Myocyte (in vitro differentiated cells): ENCODE measurements at places on chromosomes 2 and 18.
A peak's percentile ranks its signal among the peaks of the same experiment; 100 is the strongest.

DNA sequence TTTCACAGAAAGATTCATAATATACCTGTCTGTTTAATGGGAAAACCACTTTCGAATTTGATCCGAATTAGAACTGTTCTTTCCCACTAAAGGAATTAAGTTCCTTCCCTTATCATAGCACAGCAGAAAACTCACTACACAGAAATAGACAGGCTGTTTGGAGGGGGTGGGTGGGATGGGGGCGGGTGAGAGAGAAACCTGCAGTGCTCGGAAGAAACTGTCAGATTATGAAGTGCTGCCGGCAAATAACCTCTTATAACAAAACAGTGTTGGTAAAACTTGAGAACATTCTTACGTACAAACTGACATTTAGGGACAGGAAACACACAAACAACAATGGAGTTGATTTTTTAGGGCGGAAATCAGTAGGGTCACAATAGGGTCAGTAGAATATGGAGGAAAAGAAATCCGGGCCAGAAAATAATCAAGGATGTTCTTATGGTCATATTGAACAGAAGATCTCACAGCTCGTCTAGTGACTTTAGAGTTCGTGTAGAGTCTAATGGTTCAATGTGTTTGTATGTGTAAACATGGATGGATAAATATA, 756.0 kb upstream of the LRATD1 start:
- DNase-seq = no peak

DNA sequence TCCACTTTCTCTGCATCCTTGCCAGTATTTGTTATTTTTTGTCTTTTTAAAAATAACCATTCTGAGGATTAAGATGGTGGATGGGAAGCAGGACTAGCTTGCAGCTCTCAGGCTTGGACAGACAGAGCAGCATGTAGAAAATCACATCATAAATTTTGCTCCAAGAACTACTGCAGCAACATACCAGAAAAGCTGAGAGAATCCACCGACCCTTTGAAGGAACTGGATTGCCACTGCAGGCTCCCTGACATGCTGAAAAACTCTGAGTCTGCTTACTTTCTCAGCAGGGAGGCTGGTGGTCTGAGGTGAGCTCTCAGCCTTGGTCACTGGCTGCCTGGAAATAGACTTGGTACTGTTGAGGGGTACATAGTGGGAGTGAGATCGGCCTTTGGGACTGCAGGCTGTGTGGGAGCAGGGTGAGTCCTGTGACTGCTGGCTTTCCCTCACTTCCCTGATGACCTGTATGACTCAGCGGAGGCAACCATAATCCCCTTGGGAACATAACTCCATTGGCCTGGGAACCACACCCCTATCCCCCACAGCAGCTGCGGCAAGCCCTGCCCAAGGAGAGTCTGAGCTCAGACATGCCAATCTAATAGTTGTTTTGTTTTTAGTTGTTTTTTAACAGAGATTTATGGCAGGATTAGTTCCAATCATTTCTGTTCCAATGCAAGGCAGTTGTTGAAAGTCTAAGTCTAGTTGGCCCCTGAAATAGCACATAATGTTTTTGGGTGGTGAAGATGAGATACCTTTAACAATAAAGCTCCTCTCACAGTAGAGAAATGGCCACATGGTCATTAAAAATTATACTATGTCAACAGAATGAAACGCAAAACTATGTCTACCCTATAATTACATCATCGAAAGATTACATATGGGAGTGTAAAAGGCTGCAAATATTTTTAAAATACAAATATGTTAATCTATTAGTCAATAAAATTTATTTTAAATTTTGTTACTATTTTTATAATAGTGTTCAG, 414.2 kb upstream of the CHAC2 start:
- DNase-seq = peak; percentile 99

DNA sequence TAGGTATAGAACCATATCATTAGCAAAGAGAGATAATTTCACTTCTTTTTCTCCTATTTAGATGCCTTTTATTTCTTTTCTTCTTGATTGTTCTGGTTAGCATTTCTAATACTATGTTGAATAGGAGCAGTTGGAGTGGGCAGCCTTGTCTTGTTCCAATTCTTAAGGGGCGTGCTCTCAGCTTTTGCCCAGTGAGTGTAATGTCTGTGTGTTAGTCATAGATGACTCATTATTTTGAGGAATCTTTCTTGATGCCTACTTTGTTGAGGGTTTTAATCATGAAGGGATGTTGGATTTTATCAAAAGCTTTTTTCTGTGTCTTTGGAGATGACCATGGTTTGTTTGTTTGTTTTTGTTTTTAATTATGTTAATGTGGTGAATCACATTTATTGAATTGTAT, 1453.1 kb upstream of the SLC39A10 start:
- DNase-seq = peak; percentile 31

DNA sequence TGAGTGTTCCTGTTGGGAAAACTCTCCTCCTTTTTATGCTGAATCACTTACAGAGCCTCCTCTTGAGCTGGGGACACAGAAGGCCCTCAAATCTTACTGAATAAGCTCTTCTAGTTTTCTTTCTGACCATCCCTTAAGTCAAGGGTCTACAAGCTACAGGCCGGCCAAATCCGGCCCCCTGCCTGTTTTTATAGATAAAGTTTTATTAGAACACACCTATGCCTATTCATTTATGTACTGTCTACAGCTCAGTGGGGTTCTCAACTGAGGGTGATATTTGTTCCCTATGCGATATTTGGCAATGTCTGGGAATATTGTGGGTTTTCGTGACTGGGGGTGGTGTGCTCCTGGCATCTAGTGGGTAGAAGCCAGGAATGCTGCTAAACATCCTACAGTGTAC, 14.0 kb downstream of the CDC42EP3 start:
- peak; percentile 37 for DNase-seq

GRCh38 chr2:25187729-25188350, 19.5 kb upstream of the POMC start:
- no peak for DNase-seq

- DNase-seq = peak; percentile 91
Observed at GRCh38 chr2:146544701-146545100, 1300.1 kb upstream of the ACVR2A start.

DNA sequence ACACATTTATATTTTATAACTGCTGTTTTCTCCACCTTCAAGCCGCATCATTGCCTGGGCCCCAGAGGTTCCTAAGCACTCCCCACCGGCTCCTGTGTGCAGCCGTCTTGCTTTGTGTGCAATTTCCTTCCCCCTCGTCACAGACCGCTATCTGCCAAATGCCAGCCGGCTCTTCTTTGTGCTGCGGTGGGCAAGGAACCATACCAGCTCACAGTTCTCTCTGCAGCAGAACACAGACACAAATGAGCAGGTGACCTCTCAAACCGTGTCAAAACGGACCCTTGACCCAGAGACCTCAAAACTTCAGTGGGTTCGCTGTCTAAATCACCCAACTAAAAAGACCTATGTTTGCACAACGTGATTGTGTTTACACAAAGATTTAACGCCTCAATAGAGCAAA, 58.2 kb downstream of the KLF7 start:
- DNase-seq = no peak

GRCh38 chr2:112767693-112768330, 3.4 kb upstream of the CKAP2L start:
- no peak for DNase-seq

- DNase-seq = no peak
Observed at GRCh38 chr18:69109686-69110085, 291.0 kb upstream of the DOK6 start.

GRCh38 chr2:110847651-110848050, 115.3 kb downstream of the ACOXL start:
- no peak for DNase-seq

- no peak for DNase-seq
Observed at GRCh38 chr2:154032220-154032619, 160.5 kb downstream of the GALNT13 start.

GRCh38 chr2:113123726-113124125, 3.7 kb upstream of the IL1RN start:
- no peak for DNase-seq

DNA sequence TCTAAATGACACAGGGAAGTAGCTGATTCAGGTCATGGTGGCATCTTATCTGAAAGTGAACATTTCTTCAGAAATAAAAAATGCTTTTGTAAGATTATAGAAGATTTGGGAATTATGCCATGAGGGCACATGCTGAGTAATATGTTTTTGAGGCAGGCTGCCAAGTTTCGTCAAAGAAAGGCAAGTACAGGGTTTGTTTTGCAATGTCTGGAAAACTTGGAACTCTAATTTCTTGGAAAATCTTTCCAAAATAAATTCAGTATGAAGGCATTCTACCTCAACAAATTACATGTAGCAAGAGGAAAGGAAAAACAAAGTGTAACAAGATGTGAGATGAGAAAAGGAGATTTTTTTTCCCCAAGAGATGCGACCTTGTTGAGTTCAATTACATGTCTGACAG, 167.7 kb downstream of the PLCL1 start:
- peak; percentile 46 for DNase-seq

DNA sequence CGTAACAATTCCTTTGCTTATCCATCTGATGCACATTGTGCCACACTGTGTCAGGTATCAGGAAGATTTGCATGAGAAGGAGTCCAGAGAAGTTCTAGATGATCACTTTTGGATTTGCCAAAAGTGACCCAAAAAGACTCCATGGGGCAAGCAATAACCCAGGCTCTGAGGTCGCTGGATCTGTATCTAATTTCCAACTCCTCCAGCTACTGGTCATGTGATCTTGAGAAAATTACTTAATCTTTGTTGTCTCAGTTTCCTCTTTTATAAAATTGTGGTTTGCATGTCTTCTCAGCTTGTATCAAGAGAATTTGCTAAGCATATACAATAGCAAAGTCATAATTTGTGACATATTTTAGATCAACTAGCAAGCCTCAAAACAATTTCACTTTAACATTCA, 61.3 kb upstream of the ITGA4 start:
- peak; percentile 12 for DNase-seq

- no peak for DNase-seq
Observed at GRCh38 chr2:158741625-158742024, 53.5 kb upstream of the DAPL1 start.

- no peak for DNase-seq
Observed at GRCh38 chr18:48229552-48229981, 179.6 kb downstream of the ZBTB7C start.
